ENCODE measurements at places on chromosomes 6 and 20.

GRCh38 chr20:62445553-62446340 is 18.4 kb upstream of the RBBP8NL start:
- DNase-seq: no peak

DNA sequence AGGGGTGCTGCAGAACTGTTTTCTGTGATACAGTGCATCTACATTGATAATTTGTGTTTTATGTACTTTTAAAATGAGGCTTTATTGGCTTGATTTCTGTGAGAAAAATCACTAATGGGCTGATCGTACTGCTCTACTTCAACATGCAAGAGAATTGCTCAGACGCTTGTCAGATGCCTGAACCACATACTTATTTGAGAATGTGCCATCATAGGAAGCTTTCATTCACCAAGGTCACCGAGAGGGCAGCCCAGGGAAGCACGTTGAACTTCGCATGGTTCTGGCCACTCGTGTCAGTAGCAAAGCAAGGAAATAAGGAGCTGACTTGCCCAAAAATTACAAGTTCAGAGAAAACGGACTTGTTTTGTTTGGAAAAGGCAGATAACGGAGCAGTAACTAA is 168.5 kb upstream of the AKAP12 start:
- no peak for DNase-seq

- DNase-seq: no peak
Measured at GRCh38 chr6:163017801-163018200, 290.0 kb downstream of the PACRG start.

- no peak for DNase-seq
Measured at GRCh38 chr20:20710443-20711315, 1.8 kb downstream of the RALGAPA2 start.
